Right renal cortex interstitium (tissue), 3 donors: ENCODE measurements at places on chromosomes 4 and X. TPM values are rescaled to one million over a fixed set of nuclear protein-coding genes. Genes with fewer than 3 reads are reported as not detected.

GRCh38 chr4:23934223-23934622 lies 44.4 kb upstream of the PPARGC1A start:
- DNase-seq: no peak

GRCh38 chr4:140351093-140352075 lies 22.1 kb upstream of the SCOC start:
- DNase-seq: no peak

- no peak for DNase-seq
These were observed 5.9 kb upstream of the HAND2 start for GRCh38 chr4:173535957-173536356.

- DNase-seq: no peak
These were observed 171.8 kb upstream of the FAM9B start for GRCh38 chrX:9205599-9206223.

GRCh38 chr4:94413085-94413840 lies 38.5 kb upstream of the PDLIM5 start:
- no peak for DNase-seq

DNA sequence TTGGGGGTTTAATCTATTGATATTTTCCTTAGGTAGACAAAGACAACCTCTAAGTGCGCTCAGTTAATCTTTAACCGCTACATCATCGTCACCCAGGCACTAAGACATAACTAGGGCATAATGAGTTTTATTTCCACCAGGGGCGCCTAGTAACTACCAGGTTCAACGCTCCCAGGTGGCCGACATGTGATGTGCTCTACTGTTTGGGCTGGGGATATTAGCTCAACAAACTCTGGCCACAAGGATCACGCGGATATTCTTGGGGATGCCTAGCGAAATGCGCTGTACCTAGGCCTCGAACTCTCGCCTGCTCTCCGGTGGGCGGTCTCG lies 915 bp upstream of the RAB33B start:
- DNase-seq: peak; percentile 53

DNA sequence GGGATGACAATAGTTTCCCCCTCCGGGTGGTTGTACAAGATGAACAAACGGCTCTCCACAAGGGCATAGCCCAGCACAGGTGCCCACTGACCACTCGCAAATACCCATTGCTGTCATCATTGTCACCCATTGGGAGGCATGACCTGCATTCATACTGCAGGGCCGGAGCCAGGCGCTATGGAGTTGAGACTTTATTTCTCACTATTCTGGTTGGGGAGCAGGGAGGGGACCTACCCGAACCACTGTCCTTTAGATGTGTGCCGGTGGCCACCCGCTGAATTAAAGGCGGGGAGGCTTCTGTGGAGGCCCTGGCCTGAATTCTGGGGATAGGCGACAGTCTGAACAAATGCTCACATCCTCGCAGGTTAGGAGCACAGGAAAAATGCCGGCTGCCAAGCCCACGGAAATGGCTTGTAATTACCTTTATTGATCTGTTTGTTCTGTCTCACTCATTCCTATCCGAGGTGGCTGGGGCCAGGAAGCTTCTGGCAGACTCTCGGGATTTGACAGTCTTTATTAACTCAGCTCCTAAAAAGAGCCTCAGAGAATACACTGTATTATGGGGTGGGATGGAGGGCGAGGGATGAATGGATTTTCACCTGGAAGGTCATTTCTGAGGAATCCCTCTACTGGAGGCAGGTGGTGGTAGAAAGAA lies 125.1 kb upstream of the PSAPL1 start:
- DNase-seq: no peak

GRCh38 chr4:124322234-124323065 lies 390.1 kb downstream of the ANKRD50 start:
- DNase-seq: no peak

DNA sequence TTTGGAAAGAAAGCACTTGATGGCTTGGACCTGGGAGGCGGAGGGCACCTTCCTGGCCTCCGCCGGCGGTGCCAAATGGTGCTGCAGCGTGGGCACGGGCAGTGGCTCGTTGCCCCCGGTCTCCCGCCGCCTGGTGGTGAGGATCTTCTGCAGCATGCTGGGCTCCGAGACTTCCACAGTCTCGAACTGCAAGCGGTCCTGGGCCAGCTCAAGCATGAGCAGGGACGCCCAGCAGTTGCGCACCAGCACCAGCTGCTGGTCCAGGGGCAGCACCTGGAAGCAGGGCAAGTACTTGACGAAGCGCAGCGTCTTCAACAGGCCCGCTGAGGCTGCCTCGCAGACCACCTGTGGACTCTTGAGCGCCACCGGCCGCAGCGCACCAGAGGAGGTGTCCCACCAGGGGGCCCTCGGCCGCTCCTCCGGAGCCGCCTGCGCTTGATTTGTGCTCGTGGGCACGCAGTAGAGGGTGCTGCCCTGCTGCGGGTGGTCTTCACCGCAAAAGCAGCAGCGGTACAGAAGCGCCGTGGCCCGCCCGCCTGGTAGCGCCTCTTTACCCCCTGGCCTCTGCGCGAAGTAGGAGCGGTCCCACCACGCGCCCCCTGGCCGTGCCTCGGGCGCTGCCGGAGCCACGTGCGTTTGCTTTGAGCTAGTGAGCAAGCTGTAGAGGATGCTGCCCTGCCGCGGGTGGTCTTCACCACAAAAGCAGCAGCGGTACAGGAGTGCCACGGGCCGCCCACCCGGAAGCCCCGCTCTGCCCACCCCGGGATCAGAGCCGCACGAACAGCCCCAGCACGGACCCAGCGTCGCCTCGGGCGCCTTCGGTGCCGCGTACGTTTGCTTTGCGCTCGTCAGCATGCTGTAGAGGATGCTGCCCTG lies 689 bp downstream of the NR0B1 start:
- no peak for DNase-seq

GRCh38 chr4:166197166-166197565 lies 324.1 kb downstream of the TLL1 start:
- no peak for DNase-seq

- DNase-seq: no peak
These were observed 293.9 kb upstream of the GATB start for GRCh38 chr4:152054731-152055130.

- DNase-seq: no peak
These were observed 846.7 kb upstream of the EPHA5 start for GRCh38 chr4:66516940-66517339.

- DNase-seq: no peak
These were observed 320.6 kb downstream of the MID1IP1 start for GRCh38 chrX:39121903-39122302.

GRCh38 chr4:105191621-105192210 lies 45.0 kb downstream of the TET2 start:
- DNase-seq: no peak

DNA sequence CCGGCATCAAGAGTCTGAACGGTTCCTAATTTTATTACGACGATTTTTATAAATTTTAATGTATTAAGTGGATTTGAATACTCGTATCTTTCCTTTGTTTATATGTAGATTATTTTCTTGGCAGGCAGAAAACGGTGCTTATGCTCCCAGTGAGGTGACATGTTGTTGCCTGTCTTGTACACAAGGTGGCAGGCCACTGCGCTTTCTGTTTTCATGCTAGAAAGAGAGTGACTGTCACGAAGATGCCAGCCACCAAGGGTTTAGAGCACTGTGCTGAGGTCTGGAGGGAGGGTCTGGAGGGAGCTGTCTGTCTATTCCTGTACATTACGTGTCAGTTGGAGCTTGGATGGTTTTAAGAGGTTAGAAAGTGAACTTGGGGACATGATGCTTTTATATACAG lies 87.7 kb downstream of the SHROOM2 start:
- DNase-seq: no peak

SLC26A1 gene
- polyA plus RNA-seq: 8.9 TPM

GLRA2 gene
- polyA plus RNA-seq: 0.23 TPM

MAGEA10 gene
- not detected for polyA plus RNA-seq

FAM47B gene
- not detected for polyA plus RNA-seq
